ENCODE measurements at places on chromosomes 6 and 20. TPM values are rescaled to one million over a fixed set of nuclear protein-coding genes. Genes with fewer than 3 reads are reported as not detected.
A peak's percentile ranks its signal among the peaks of the same experiment; 100 is the strongest.

F13A1 gene
- total RNA-seq = 19.9 TPM

SEL1L2 gene
- total RNA-seq = 0.71 TPM

- no peak for DNase-seq
- H3K36me3 ChIP-seq = no peaks in the 10 kb centered on the region
- no peaks in the 10 kb centered on the region for H3K4me1 ChIP-seq
- H3K27me3 ChIP-seq = no peaks in the 10 kb centered on the region
Observed at GRCh38 chr6:67663105-67663895, 971.8 kb upstream of the ADGRB3 start.

- DNase-seq = no peak
- H3K4me3 ChIP-seq = no peak overlapping the region
- H3K4me1 ChIP-seq = no peaks in the 10 kb centered on the region
- no peaks in the 10 kb centered on the region for H3K27me3 ChIP-seq
- H3K36me3 ChIP-seq = no peaks in the 10 kb centered on the region
Observed at GRCh38 chr6:89244241-89244985, 27.3 kb upstream of the GABRR1 start.

- no peaks in the 10 kb centered on the region for H3K36me3 ChIP-seq
- peak overlapping the region; percentile 70 for H3K27ac ChIP-seq
- H3K4me3 ChIP-seq = no peak overlapping the region
- peaks cover 14% of the 10 kb centered on the region for H3K4me1 ChIP-seq
Observed at GRCh38 chr20:16541878-16542277, 31.4 kb downstream of the KIF16B start.

DNA sequence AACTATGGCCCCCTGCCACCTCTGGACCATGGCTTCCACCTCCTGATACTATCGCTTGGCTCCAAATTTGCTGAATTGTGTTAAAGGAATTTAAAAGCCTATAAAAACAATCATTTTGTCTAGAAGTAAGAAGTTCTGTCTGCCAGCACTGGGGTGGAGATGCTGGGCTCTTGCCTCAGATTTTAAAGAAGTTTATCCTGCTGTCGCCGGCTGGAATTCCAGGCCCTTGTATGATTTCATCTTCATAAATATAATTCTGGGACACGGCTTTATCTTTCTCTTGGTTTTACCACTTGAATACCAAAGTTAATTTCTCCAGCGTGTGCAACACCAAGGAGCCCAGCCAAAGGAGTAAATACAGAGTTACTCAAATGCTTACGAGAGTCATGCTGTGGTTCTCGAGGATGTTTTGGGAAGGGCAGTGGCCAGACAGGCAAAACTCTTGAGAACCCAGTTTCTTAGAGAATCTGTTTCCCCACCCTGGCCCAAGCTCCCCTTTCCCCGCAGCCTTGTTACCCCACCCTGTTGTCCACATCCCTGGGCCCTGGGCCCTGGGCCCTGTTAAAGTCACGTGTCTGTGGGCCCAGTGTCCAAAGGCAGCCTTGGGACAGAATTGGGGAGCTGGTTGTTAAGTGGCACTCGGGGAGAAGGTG is 31.9 kb downstream of the C6orf89 start:
- H3K27ac ChIP-seq = peak overlapping the region; percentile 48
- peaks cover 78% of the 10 kb centered on the region for H3K36me3 ChIP-seq
- no peak for DNase-seq
- H3K4me1 ChIP-seq = peaks cover 24% of the 10 kb centered on the region
- H3K4me3 ChIP-seq = no peak overlapping the region
